OCI-LY7 (cell line): ENCODE measurements at places on chromosomes 3 and 15.

DNA sequence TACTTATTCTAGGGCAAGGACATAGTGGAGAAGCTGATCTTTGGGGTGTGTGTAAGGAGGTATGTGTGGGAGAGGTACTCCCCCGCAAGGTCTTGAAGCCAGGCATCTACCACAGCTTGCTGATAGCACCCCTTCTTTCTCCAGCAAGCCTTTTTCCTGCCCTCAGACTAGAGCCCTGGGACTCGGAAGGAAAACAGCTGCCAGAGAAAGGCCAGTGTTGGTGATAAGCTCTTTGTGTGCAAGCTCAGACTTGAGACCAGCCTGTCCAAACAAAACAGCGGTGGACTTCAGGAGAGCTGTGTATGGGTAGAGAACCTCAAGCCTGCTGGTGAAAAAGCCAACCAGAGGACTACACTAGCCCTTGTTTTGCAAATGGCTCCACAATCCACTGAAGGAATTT, 1028.6 kb downstream of the MCTP2 start:
- no peak for DNase-seq

DNA sequence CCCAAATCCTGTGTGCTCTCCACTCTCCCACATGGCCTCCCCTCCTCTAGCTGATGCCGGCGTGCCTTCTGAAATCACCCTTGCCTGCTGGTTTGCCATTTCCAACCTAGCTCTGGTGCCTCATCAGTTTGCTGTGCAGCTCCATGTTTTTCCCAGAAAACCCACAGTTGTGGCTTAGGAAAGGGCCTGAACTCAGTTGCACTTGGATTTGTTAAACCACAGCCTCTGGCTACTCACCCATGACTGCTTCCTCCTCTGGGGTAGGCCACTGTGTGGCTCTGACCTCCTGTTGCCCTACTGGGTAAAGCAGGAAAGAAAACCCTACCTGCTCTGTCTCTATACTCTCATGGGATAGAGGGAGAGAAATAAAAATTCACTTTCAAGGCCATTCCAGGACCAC, 97.3 kb downstream of the DAPK2 start:
- DNase-seq, result no peak

- DNase-seq, result no peak
These were observed 54.4 kb upstream of the KIF23 start for GRCh38 chr15:69359722-69360121.

DNA sequence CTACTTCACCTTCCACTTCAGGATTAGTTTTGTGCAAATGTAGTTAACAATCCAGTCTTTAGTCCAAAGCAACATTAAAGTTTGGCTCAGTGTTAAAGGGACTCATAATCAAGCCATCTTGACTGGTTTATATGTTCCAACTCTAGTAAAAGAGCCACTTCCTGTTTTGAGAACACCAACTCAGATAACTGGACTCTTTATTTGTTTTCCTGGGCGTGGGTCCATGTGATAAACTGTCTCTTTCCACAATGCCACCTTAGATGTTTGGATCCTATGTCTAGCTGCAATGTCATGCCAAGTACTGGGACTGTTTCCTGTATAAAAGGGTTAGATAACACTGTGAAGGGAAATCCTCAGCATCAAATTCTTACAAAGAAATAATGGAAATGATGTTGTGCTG, 545.0 kb downstream of the PYDC2 start:
- DNase-seq, result no peak

DNA sequence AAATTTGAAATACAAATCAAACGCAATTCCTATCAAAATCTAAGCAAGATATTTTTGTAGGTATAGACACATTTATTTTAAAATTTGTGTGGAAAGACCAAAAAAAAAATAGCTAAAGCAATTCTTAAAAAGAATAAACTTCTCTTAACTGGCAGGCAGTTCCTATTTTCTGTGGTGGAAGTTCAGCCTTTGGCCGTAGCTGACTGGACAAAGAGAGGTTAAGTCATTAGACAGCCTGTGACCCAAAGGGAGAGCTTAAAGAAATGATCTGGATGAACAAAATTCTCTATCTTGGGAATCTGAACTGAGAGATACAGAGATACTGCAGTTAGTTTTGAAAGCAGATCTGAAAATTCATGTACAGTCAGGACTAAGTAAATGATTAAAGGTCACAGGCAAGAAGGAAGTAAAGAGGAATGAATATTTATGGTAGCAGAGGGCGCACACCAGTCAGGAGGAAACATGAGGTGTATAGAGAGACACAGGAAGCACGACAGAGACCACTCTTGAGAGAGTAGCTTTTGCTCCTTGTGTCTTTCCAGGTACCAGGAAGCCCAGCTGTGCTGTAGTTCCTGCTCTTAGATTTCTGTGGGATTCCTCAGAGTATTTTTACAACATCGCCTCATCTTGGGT, 57.5 kb downstream of the TPRG1 start:
- peak; percentile 4 for DNase-seq

DNA sequence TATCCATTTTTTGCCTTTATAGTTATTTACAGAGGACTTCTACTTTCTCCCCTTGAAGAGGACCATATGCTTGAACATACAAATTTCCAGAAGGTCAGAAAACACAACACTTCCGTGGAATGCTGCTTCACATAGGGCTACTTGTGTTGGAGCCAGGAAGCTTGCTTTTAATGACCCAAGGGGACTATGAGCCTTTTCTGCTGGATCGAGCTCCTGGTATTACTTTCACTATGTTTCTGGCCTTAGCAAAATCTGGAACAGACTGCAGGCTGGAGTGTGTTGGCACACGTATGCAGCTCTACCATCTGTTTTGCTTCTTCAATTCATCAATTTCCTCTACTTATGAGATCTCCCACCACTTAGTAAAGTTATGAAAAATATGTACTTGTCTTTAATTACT, 69.3 kb upstream of the CBLB start:
- DNase-seq, result no peak

DNA sequence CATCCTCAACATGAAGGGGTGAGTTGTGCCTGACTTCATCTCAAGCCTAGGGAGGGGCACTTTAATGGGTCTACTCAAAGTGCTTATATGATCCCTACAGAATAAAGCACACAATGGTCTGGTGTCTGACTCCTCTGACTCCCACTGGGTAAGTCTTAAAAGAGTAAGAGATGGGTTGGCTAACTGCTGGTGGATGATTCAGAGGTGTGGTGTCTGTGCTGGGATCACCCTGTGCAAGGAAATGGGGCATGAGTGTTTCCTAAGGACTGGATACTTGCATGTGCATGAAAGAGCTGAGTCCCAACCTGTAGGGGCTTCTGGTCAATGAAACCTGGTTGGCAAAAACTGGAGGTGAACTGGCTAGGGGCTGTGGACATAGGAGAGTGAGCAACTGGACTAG, 158.8 kb downstream of the IL20RB start:
- no peak for DNase-seq

DNA sequence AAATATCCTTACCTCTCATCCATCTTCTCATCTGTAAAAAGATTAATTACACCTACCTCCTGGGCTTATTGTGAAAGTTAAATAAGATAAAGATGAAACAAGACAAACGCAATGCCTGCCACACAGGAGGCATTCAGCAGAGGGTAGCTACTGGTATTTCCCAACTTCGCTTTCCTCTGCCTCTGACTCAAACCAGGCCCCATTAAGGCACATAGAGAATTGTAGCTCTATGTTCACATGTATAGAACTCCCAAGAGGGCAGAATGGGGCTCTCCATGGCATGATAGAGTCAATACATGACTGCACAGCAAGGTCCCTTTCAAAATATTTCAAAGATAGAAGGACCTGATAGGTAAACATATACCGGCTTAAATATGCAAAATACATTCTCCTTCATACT, 1.4 kb downstream of the LYSMD2 start:
- DNase-seq, result no peak

GRCh38 chr15:36344887-36345286, 234.5 kb upstream of the CDIN1 start:
- no peak for DNase-seq

- no peak for DNase-seq
These were observed 20.9 kb downstream of the RAD54L2 start for GRCh38 chr3:51559411-51559888.

DNA sequence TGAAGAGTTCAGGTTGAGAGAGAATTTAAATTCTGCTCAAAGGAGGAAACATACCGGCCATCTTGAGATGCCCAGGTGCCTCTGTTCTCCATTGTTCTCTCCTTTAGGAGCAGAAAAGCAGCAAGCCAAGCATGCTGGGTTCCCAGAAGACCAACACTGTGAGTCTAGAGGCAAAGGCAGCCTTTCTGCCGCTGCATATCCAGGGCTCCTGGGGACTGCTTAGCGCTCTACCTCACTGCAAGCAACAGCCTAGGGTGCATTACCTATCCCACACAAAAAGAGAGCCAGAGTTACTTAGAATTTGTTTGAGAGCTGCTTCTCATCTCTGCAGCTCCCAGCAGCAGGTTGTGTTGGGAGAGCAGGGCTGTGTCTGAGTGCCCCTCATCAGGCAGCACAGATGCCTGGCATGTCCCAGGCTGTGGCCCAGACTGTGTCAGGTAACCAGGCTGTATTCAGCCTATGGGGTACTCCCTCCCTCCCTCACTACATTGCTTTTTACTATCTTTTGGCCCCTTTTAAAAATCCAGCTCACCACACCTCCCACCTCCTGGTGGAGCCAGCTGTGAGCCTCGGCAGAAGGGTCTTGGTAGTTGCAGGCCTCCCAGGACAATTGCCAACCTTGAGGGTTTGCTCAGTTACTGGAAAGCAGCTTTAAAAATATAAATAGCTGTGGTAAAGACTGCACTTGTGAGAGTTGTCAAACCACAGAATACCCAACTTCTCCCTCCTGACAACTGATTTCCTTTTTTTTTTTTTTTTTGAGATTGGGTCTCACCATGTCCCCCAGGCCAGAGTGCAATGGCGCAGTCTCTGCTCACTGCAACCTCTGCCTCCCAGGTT, 30.2 kb downstream of the BCL2L10 start:
- peak; percentile 21 for DNase-seq

DNA sequence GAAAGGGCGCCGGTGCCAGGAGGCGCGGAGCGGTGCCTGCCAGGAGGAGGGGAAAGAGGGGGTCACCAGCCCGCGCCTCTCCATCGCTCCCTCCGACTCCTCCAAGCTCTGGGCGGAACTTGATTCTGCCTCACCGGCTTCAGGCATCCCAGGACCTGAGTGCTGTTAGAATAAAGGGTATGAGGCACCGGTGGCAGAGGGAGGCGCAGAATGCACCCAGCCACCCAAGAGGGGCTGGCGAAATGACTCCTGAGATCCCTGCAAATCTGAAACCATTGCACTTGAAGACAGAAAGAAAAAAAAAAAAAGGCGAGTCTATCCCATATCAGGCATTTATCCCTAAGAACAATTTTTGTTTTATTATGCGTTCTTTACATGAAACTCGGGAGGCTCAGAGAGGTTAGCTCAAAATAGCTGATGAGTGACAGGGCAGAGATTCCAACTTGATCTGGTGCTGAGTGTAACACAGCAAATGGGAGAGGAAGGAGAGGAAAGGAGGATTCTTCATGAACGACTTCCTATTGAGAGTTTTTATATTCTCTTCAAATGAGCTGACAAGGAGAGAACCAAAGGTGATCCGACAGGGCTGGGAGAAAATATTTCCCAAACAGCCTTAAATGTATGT, 157.0 kb upstream of the FRMD4B start:
- no peak for DNase-seq

GRCh38 chr3:1439395-1439794, 346.6 kb downstream of the CNTN6 start:
- DNase-seq, result peak; percentile 11

DNA sequence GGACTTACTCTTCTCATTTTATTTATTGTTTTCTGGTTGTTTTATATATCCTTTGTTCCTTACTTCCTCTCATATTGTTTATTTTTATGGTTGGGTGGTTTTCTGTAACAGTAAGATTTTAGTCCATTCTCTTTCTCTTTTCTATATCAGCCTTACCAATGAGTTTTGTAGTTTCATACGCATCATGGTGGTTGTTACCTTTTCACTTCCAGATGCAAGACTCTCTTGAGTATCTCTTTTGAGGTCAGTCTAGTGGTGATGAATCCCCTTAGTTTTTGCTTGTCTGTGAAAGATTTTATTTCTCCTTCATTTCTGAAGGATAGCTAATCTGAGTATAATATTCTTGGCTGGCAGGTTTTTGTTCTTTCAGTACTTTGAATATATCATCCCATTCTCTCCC, 57.1 kb upstream of the MFGE8 start:
- no peak for DNase-seq

DNA sequence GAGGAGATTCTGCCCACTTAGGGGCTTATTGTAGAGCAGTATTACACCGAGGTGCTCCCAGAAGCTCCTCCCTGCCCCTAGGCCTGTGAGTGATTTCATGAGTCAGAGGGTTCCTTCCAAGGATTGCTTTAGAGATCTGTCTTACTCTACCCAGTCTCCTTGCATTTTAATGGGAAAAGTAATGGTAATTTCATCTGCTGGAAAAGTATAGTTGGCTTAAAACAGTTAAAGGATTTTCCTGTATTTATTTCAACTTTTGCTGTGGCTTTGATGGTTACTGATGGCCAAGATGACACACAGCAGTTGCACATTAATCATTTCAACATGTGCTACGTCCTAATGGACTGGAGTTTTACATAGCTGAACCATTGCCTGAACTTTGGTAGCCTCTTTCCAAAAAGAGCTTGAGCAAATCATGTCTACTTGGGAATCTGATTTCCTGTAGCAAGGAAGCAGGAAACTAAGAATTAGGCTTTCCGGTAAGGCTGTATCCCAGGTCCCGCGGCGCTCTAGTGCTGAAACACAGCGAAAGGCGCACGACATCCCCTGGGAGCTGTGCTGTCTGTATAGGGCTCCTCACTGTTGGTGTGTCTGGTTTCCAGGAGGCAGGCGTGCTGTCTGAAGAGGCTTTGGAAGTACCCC, 9.2 kb upstream of the PGPEP1L start:
- DNase-seq, result no peak

DNA sequence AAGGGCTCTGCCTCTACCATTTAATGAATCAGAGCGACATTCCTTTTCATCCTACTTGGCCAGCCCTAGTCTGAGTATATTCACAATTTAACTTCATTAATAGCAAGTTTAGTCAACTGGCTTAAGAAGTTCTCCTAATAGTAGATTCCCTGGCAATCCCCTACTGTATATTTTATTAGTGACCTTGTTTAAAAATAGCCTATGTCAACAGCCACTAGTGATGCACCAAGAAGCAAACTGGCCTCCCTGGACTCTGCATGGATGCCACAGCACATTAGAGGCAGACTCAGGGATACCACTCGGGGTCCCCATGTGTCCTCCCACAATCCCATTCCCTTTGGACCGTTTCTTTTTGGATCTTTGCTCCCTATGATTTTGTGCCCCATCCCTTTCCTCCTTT, 83.6 kb downstream of the THSD4 start:
- no peak for DNase-seq

DNA sequence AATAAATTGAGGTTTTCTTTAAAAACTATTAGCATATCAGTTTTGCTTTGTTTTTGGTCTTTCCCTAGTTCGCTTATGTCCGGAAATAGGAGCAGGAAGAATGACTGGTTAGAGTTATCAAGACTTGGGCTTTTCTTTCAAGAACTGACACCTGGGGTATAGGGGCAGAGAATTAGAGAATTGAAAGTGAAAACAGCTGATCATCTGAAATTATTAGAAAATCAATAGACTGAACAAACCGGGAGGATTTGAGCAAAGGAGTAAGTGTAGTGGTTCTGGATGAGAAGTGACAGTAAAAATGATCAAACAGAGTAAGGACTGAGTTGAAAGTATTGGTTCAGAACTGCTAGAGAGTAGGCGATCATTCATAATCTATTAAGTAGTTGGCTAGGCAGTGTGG, 6.0 kb downstream of the MINDY2 start:
- no peak for DNase-seq

- no peak for DNase-seq
These were observed 156.1 kb downstream of the TBL1XR1 start for GRCh38 chr3:177041021-177041729.
